ENCODE measurements at places on chromosomes 11 and 22.
A peak's percentile ranks its signal among the peaks of the same experiment; 100 is the strongest.

GRCh38 chr11:105491394-105491793 lies 118.5 kb upstream of the GRIA4 start:
- DNase-seq = no peak

GRCh38 chr11:211295-211694 lies 3.8 kb downstream of the RIC8A start:
- DNase-seq = no peak

- DNase-seq = no peak
Measured at GRCh38 chr22:49856343-49856742, 2.7 kb downstream of the ZBED4 start.

DNA sequence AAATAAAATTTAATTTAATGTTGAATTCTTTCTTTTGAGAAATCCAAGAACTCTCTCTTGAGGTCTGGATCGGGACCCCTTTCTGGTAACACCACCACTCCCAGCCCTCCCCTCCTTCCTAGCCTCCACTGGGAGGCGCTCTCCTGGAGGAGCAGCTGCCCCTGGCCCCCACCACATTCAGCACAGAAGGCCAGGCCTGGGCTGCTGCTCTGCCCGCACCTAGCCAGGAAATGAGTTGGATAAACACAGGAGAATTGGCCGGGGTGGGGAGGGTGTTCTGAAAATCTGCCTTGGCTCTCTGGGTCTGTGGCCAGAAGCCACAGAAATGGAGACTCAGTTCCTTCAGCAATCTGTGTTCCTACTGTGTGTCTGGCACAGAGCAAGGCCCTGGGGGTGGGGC lies 31.2 kb downstream of the C22orf42 start:
- no peak for DNase-seq

- no peak for DNase-seq
Measured at GRCh38 chr11:19577391-19577975, 135.2 kb upstream of the NAV2 start.

DNA sequence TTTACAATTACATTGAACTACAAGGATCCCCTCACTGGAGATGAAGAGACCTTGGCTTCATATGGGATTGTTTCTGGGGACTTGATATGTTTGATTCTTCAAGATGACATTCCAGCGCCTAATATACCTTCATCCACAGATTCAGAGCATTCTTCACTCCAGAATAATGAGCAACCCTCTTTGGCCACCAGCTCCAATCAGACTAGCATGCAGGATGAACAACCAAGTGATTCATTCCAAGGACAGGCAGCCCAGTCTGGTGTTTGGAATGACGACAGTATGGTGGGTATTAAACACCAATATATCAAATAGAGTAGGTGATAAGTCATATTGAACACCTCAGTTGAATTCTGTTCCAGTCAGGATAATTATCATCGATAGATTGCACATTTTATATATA lies 4.4 kb downstream of the FBXO7 start:
- DNase-seq = no peak

DNA sequence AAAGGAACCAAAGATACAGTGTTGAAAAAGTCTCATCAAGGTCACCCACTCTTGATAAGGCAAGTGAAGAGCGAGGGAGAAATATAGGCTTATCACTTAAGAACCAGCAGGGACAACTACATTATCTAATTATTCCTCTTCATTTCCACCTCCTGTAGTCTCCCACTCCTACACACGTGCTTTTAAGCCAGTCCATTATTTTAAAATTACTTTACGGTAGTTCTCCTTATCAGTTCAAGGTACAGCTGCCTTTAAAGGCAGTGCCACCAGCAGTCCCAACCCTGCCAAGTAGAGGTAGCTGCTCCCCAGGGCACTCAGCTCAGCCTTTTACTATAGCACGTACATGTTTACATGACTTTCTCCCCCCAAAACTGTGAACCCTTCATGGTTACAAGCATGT lies 161.5 kb upstream of the BLID start:
- no peak for DNase-seq

- DNase-seq = no peak
Measured at GRCh38 chr11:120832481-120833238, 191.2 kb upstream of the TBCEL start.

- DNase-seq = no peak
Measured at GRCh38 chr22:35697142-35697541, 20.5 kb upstream of the APOL5 start.

GRCh38 chr11:7964261-7964660 lies 986 bp downstream of the NLRP10 start:
- no peak for DNase-seq

DNA sequence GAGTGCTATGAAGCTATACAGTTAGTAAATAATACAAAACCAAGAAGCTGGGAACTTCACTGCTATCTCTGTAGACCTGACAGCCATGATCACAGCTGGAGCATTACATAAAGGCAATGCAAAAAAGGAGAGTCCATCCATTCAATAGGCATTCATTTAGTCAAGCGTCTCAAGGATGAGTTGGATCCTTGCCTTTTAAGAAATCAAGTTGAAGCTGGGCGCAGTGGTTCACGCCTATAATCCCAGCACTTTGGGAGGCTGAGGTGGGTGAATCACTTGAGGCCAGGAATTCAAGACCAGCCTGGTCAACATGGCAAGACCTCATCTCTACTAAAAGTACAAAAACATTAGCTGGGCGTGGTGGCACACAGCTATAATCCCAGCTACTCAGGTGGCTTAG lies 48.1 kb upstream of the ALKBH3 start:
- no peak for DNase-seq

GRCh38 chr11:124844664-124845079 lies 20.6 kb upstream of the ROBO3 start:
- no peak for DNase-seq

- no peak for DNase-seq
Measured at GRCh38 chr11:26904132-26904531, 89.8 kb upstream of the FIBIN start.

GRCh38 chr11:122334546-122335339 lies 218.7 kb upstream of the BLID start:
- no peak for DNase-seq

DNA sequence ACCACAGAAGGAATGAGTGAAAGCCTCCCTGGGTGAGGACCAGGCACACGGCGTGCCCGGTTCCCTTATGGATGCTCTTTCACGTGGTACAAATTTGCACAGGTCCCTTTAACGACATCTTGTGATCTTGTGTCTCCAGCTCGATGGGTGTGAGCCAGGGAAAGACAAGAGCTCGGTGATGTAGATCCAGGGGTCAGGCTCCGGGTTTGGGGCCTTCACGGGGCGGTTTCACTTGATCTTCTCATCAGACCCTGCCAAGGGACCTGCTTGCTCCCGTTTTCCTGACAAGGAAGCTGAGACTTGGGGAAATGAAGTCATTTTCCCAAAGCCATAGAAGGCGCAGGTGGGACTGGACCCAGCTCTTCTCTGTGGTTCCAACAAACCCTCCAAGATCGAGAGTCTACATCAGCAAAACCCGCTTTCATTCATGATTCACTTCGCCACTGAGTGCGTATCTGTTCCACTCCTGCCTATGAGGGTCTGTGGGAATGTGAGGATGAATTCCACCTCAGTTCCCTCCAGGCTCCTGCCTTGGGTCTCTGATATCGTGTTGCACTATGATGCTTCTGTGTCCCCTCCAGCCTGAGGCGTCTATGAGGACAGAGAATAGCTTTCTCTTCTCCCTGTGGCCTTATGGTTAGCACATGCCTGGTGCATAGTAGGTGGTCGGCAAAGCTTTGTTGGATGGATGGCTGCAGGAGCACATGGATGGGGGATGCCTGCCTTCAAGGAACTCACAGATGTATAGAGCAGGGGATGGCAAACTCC lies 45.0 kb upstream of the ANO1 start:
- DNase-seq = no peak

GRCh38 chr11:47524291-47524874 lies 28.5 kb downstream of the CELF1 start:
- no peak for DNase-seq

GRCh38 chr22:50179937-50180726 lies 5.6 kb upstream of the TRABD start:
- no peak for DNase-seq

DNA sequence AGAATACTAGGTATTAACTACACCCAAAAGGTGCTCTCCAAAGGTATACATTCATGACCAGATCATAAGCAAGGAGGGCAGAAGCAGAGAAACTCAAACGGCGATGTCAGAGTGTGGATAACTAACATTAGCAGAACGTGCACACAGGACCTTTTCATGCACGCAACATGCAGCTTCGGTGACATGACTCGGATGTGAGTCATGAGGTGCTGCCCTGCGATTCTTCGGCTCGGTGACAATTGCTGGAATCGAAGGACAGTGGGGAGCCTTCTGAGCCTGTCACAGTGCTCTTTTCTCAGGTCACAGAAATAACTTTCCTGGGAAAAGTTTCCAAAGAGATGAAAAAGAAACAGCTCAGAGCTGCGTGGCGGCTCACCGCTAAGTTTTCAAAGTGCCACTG lies 418.5 kb upstream of the SYN3 start:
- no peak for DNase-seq

- peak; percentile 68 for DNase-seq
Measured at GRCh38 chr11:99693941-99694492, 673.3 kb downstream of the CNTN5 start.

- DNase-seq = no peak
Measured at GRCh38 chr11:19252394-19253152, 11.8 kb upstream of the E2F8 start.

- DNase-seq = no peak
Measured at GRCh38 chr11:109019342-109019936, 354.6 kb downstream of the DDX10 start.

DNA sequence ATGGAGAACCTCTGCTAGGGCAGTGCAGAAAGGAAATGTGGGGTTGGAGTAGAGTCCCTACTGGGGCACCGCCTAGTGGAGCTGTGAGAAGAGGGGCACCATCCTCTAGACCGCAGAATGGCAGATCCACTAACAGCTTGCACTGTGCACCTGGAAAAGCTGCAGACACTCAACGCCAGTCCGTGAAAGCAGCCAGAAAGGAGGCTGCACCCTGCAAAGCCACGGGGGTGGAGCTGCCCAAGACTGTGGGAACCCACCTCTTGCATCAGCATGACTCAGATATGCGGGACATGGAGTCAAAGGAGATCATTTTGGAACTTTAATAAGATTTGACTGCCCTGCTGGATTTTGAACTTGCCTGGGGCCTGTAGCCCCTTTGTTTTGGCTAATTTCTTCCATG lies 8.7 kb downstream of the TSKU start:
- DNase-seq = peak; percentile 49

DNA sequence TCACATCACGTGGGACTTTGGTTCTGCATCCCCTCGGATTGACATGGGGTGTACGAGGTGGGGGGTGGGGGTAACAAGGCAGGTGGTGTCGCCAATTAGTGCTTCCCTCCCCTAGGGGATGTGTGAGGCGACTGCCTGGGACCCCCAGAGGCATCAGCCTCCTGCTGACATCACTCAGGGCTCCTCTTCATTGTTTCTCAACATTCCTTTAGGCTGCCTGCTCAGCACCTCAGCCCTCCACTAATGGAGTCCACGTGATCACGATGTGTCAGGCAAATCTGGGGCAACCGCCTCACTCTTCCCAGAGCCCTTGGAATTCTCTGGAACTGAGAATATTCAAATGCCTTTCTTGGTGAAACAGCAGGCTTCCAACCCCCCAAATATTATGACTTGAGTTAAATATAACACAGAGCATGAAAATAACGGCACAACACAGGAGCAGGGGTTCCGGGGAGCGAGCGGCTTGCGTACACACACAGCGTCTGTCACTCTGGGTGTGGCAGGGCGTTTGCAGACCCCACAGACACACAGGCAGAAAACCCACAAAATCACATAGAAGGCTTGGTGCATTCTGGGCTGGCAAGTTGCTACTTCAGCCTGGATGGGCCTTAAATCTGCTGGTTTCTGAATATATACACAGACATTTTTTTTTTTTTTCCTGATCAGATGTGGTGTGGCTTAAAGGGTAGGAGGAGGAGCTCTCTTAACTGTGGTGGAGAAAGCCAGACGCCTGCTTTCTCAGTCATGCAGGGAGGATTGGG lies 170.1 kb upstream of the CADM1 start:
- DNase-seq = no peak

DNA sequence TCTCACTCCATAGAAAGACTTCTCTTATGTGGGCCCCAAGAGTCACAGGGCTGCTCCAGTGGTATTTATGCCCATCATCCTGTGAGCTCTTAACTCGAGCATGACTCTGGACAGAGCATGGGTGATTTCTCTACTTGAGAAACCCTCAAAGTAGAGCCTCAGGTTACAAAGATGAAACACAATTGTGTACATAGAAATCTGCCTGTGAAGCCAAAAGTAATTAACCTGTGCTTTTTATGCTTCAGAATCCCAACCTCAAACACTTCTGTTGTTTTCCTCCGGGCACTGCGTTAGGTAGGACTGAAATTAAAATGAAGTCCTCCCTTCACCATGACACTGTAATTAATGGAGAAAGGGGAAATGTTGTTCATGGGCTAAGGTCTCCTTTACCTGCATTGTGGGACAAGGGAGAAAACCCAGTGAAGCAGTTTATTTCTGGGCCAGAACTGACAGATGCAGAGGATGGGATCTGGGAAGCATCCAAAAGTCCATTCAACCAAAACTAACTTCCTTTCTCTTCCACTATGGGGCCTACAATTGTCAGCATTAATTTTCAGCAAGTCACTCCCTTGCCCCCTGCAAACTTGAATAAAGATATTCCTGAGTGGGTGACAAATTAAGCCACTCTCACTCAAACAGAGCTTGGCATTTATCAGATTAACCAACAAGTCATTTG lies 24.1 kb upstream of the POU2AF1 start:
- DNase-seq = no peak

GRCh38 chr22:27111796-27112672 lies 454.6 kb downstream of the MIAT start:
- no peak for DNase-seq

DNA sequence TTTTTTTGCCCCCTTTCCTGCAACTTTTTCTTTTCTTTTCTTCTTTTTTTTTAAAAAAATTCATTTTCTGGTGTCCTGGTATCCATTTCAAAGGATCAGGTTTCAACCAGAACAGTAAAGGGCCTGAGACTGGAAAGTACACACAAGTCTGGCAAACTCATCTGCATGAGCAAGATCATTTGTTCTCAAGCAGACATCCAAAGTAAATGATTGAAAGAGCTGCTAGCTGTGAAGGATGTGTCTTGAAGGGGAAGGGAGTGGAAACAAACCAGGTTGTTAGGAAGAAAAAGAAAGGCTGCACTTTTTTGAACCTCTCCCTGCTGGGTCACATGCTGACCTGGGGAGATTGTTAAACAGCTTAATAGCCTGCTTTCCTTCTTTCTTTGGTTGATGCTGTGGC lies 5.3 kb downstream of the YAP1 start:
- no peak for DNase-seq

Data from non-pigmented ciliary epithelial cell (primary cell).